ENCODE measurements at places on chromosomes 16 and 17. TPM values are rescaled to one million over a fixed set of nuclear protein-coding genes. Genes with fewer than 3 reads are reported as not detected.
A peak's percentile ranks its signal among the peaks of the same experiment; 100 is the strongest.

Gene NPIPB9
- total RNA-seq = 8.2 TPM

DNA sequence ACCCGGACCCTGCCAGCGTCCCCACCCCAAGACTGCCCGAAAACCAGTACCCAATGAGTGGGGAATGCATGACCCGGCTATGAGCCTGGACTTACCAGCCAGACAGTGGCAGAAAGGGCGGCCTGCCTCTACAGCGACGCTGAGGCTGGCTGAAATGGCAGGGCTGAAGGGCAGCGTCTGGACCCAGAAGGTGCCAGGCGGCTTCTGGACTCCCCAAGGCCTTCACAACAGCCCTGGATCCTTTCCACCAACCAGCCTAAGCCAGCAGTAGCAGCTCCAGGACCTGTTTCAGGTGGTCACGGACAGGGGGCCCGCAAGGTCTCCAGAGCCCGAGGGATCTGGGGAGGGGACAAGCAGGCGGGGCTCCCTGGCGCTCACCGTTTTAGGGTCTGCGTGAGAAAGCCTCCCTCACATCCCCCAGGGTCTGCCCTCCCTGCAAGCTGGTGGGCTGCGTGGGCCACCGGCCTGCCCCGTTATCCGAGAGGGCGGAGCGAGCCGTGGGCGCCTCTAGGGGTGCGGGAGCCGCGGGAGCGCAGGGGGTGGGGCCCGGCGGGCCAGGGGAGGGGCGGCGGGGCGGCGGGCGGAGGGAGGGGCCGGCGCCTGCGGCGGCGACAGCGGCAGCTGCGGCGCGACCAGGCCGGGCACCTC, at the start of gene RIPOR1:
Gene RIPOR1, plus strand, starts transcription at position 608 of the 648 bp plus-strand sequence. CDS start 9,618 bp downstream, outside the sequence.
- H3K27ac ChIP-seq = peak within 1 kb of the TSS; percentile 95
- H3K36me3 ChIP-seq = no peaks in the 10 kb centered on the region
- H3K4me1 ChIP-seq = no peaks in the 10 kb centered on the region

- no peak for ATAC-seq
- no peak overlapping the region for H3K27ac ChIP-seq
- no peak overlapping the region for H3K4me3 ChIP-seq
These were observed 7.4 kb upstream of the ETV4 start for GRCh38 chr17:43553573-43553972.

DNA sequence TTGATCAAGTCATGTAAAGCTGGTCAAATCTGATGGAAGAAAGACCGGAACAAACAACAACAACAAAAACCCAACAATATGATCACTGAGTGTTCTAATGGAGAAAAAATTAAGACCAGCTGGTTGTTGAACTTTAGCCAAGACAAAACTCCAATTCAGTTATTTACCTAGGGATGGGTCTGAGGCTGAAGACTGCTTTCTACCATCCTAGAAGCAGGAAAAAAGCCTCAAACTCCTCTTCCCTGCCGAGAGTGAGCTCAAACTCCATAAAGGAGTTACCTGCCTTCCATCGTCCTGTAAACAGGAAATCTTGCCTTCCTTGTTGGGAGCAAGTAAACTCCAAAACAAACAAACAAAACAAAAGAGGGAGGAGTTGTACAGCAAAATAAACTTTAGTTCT, 23.1 kb upstream of the TMEM98 start:
- ATAC-seq = no peak
- no peak overlapping the region for H3K27ac ChIP-seq
- H3K36me3 ChIP-seq = no peaks in the 10 kb centered on the region
- H3K4me3 ChIP-seq = no peak overlapping the region
- peaks cover 6% of the 10 kb centered on the region for H3K27me3 ChIP-seq

DNA sequence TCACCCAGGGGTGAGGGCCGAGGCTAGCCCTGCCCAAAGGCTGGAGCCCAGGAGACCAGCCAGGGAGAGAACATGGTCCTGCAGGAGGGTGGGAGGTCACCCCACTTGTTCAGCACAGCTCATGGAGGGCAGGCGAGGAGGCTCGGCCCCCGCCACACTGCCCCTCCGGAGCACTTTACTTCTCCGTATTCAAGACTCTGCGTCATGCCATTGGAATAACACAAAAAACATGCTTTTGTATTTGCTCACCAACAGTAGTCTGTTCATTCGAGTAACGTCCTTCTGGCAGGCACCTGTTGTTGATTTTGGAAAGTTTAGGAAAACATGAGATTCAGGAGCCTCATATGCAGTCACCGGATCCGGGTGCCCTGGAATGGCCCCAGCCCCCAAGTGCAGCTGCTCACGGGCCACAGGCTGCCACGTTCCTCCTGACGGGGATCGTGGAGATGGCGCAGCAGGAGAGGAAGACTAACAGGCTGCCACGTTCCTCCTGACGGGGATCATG, 81.1 kb upstream of the DNAH17 start:
- no peak overlapping the region for H3K27ac ChIP-seq
- no peaks in the 10 kb centered on the region for H3K27me3 ChIP-seq
- ATAC-seq = no peak
- no peaks in the 10 kb centered on the region for H3K36me3 ChIP-seq

DNA sequence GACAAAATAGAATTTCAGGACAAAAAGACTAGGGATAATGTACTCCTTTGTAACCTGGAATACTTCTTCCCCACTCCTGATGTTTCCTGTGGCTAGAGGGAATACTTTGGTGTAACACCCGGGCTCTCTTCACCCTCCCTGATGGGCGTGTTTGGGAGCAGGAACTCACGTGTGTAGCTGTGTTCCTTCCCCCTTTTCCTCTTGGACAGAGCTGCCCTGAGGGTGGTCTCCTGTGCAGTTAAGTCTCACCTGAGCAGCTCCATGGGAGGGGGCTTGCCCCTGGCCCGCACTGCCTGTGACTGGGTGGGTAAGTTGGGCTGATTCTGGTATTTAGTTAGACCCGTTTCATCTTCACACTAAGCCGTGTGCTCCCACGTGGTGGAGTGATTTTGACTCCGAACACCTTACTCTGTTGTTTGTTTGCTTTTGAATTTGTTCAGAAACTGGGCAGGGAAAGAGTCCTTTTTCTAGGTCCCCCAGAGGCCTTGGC, 87.9 kb downstream of the OR1D5 start:
- peak overlapping the region; percentile 40 for H3K4me3 ChIP-seq
- H3K27ac ChIP-seq = peak overlapping the region; percentile 1
- peaks cover 4% of the 10 kb centered on the region for H3K36me3 ChIP-seq
- H3K4me1 ChIP-seq = no peaks in the 10 kb centered on the region

Gene ARL2BP
- total RNA-seq = 74.6 TPM

GRCh38 chr17:72056727-72057290, 64.0 kb upstream of the SOX9 start:
- H3K27me3 ChIP-seq = peaks cover 33% of the 10 kb centered on the region
- H3K4me1 ChIP-seq = no peaks in the 10 kb centered on the region
- no peak overlapping the region for H3K27ac ChIP-seq
- no peak for ATAC-seq

Gene RARA
- total RNA-seq = 18.5 TPM

Gene DCTPP1
- 11.0 TPM for total RNA-seq

GRCh38 chr16:65600046-65600445, 478.2 kb upstream of the CDH11 start:
- no peaks in the 10 kb centered on the region for H3K27me3 ChIP-seq
- H3K4me3 ChIP-seq = no peak overlapping the region
- no peaks in the 10 kb centered on the region for H3K36me3 ChIP-seq
- no peaks in the 10 kb centered on the region for H3K4me1 ChIP-seq
- H3K27ac ChIP-seq = no peak overlapping the region
- no peak for ATAC-seq

GRCh38 chr17:56038131-56038530, 115.1 kb upstream of the ANKFN1 start:
- H3K4me1 ChIP-seq = no peaks in the 10 kb centered on the region
- H3K27me3 ChIP-seq = no peaks in the 10 kb centered on the region
- no peak overlapping the region for H3K4me3 ChIP-seq
- no peak for ATAC-seq

DNA sequence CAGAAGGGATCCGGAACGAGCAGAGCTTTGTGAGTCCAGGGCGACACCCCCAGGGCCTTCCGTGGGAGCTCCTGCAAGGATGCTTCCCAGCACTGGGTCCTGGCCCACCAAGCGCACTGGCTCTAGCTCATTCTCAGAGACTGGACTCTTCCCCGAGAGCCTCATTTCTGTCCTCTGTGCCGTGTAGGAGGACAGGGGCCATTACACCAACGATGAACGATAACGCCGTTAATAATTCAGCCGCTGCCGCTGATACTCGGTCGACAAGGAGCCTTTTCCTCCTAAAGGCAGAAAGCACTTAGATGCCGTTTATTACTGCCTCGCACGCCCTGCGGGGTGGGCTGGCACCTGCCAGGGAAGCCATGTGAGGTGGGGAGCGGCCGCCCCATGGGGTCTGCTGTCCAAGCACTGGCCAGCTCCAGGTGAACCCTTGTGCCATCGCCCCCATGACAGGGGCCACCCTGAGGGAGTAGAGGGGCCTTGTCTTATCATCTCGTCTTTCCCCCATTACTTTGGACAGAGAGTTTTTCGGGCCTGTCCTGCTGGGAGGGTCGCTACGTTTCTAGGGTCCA, 33.5 kb downstream of the TBC1D16 start:
- ATAC-seq = no peak
- peaks cover 27% of the 10 kb centered on the region for H3K36me3 ChIP-seq
- H3K27me3 ChIP-seq = no peaks in the 10 kb centered on the region
- no peak overlapping the region for H3K27ac ChIP-seq

DNA sequence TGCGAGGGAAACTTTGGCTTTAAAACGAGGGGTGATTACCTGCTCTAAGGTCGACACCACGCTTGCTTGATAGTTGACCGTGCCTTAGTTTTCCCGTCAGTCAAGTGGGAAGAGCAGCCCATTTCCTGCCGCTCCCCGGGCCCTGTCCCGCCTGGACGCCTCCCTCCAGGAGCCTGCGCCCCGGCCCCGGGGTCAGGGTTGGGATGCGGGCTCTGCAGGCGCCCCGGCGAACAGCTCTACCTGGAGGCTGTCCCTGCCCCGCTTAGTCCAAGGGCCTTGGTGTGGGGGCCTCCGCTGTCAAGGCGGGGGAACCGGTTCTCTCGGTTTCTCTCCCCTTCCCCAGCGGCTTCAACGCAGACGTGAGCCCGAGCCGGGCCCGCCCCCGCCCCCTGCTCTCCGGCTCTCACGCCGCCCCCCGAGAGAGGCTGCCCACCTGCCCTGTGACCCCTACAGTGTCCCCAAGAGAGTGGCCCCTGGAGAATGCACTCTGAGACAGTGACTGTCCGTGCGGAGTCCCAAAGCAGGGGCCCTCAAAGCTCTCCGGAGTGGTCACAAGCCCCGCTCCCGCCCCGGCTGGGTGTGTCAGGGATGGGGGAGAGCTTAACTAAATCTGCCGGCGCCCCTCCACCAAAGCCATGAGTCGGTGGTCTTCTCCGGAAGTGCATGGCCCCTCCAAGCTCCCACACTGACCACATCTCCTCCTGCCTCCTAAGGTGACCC, 117.4 kb upstream of the SMURF2 start:
- peaks cover 68% of the 10 kb centered on the region for H3K4me1 ChIP-seq
- peaks cover 22% of the 10 kb centered on the region for H3K36me3 ChIP-seq
- ATAC-seq = no peak
- no peak overlapping the region for H3K27ac ChIP-seq

DNA sequence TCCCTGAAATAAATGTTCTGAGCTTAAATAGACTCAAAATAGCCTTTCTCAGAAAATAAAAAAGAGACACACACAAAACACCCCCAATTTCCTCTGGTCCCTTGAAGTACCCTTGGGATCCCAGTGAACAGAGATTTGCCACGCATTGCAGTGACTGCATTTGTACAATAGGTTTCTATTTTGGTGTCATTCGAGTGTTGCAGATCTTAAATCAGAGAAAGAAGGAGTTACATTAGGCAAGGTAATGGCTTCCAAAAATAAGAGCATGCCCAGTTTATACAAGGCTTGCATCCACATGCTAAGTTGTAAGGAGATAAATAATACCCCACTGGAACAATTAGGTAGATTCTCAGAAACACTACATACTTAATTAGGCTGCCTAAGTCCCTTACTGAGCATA, 2.2 kb downstream of the TOX3 start:
- H3K27ac ChIP-seq = no peak overlapping the region
- no peaks in the 10 kb centered on the region for H3K4me1 ChIP-seq
- no peak for ATAC-seq
- H3K4me3 ChIP-seq = no peak overlapping the region
- H3K27me3 ChIP-seq = peaks cover 92% of the 10 kb centered on the region
- no peaks in the 10 kb centered on the region for H3K36me3 ChIP-seq

GRCh38 chr17:20243524-20243923, 223.8 kb downstream of the LGALS9B start:
- no peaks in the 10 kb centered on the region for H3K27me3 ChIP-seq
- H3K4me3 ChIP-seq = no peak overlapping the region
- no peaks in the 10 kb centered on the region for H3K4me1 ChIP-seq
- no peak overlapping the region for H3K27ac ChIP-seq
- no peak for ATAC-seq
- H3K36me3 ChIP-seq = no peaks in the 10 kb centered on the region

DNA sequence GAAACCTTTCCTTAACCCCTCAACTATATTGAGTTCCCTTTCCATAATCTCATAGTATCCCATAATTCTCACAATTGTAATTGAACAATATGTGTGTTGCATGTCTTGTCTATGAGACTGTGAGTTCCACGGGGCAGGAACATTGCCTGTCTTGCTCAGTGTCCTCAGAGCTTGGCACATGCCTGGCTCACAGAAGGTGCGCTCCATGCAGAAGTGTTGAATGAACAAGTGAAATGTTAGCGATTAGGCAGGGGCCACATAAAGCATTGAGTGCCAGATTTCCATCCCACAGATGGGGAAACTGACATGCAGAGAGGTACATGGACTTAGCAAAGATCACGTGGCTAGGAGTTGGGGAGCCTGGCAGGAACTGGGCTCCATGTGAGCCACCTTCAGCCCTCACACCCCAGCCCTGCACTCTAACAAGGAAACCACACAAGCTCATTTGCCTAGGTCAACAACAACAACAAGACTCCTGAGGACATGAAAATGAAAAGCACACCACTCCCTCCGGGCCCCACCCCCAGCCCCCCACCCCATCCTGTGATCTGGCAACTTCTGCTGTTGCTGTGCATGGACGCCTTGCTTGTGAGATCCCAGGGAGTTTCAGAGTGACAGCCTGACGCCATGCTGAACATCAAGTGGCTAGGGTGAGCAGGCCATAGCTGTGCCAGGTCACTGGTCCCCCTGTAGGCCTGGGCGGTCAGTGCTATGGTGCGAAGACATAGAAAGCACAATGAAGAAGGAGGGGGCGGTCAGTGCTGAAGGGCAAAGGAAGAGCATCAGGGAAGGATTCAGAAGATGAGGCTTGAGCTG, 5.0 kb downstream of the PIK3R5 start:
- H3K27me3 ChIP-seq = peaks cover 62% of the 10 kb centered on the region
- H3K27ac ChIP-seq = no peak overlapping the region
- no peaks in the 10 kb centered on the region for H3K36me3 ChIP-seq
- H3K4me3 ChIP-seq = no peak overlapping the region

GRCh38 chr17:34764716-34765115, 185.3 kb downstream of the TMEM132E start:
- H3K27me3 ChIP-seq = no peaks in the 10 kb centered on the region
- no peak for ATAC-seq
- no peak overlapping the region for H3K4me3 ChIP-seq
- H3K36me3 ChIP-seq = no peaks in the 10 kb centered on the region
- H3K4me1 ChIP-seq = no peaks in the 10 kb centered on the region
- H3K27ac ChIP-seq = no peak overlapping the region

GRCh38 chr16:88407807-88408206, 25.0 kb downstream of the ZNF469 start:
- H3K27ac ChIP-seq = no peak overlapping the region
- H3K4me3 ChIP-seq = no peak overlapping the region
- no peaks in the 10 kb centered on the region for H3K36me3 ChIP-seq
- peaks cover 17% of the 10 kb centered on the region for H3K27me3 ChIP-seq
- ATAC-seq = no peak

Gene GCGR
- total RNA-seq = not detected

GRCh38 chr16:83785455-83785854, 22.3 kb upstream of the HSBP1 start:
- H3K36me3 ChIP-seq = no peaks in the 10 kb centered on the region
- no peaks in the 10 kb centered on the region for H3K4me1 ChIP-seq
- H3K27me3 ChIP-seq = no peaks in the 10 kb centered on the region
- H3K4me3 ChIP-seq = no peak overlapping the region
